Activated CD4-positive, alpha-beta memory T cell treated with anti-CD3 and anti-CD28 coated beads for 36 hours (primary cell): ENCODE measurements at places on chromosomes 5 and 9. TPM values are rescaled to one million over a fixed set of nuclear protein-coding genes. Genes with fewer than 3 reads are reported as not detected.

The OR5C1 gene
- not detected for total RNA-seq

The GABRP gene
- total RNA-seq: not detected

- H3K36me3 ChIP-seq: no peaks in the 10 kb centered on the region
- H3K4me1 ChIP-seq: no peaks in the 10 kb centered on the region
- no peak for DNase-seq
- H3K27me3 ChIP-seq: peaks cover 7% of the 10 kb centered on the region
Observed at GRCh38 chr5:178667101-178667500, 40.3 kb upstream of the CLK4 start.

The ANKRD18B gene
- total RNA-seq: 1.5 TPM
